ENCODE measurements at places on chromosomes 5 and 9. TPM values are rescaled to one million over a fixed set of nuclear protein-coding genes. Genes with fewer than 3 reads are reported as not detected.

The IL3 gene
- total RNA-seq, result not detected

The KIF12 gene
- 0.12 TPM for total RNA-seq

The SMU1 gene
- 30.6 TPM for total RNA-seq

The ZSWIM6 gene
- total RNA-seq, result 5.3 TPM

The TLX3 gene
- not detected for total RNA-seq

The GABRP gene
- total RNA-seq, result not detected

The MSX2 gene
- total RNA-seq, result not detected

The GPR150 gene
- total RNA-seq, result 0.34 TPM

The IFNA13 gene
- not detected for total RNA-seq

The AKNA gene
- total RNA-seq, result 3.2 TPM

The ORM2 gene
- not detected for total RNA-seq

The ANKRD18B gene
- 0.42 TPM for total RNA-seq
